ENCODE measurements at places on chromosomes 1 and 21.

DNA sequence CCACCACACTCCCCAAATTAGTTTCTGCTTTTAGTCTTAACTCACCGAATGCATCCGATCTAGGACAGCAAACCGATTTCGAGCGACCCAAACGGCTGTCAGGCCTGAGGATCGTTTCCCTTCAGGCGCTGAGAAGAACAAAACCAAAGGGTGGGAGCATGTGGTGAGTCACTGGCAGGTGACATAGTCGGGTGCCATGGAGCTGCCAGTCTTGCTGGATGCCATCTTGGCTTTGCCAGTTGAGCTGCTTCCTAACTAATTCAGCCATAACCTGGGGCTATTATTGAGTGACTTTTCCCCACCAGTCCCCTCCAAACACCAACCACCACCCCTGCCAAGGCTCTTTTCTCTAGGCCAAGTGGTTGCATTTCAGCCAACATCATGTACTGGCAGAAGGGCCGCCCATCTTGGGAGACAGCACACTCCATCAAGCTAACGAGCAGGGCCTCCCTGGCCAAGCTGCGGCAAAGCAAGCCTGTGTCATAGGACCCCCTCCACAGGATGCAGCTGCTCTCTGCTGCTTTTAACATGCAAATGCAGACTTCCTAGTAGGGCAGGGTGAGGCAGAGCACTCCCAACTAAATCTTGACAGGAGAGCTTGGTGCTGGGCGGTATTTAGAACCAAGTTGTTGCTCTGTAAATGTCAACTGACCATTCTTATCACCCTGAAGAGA lies 22.3 kb upstream of the PEX19 start:
- H3K4me1 ChIP-seq, result no peaks in the 10 kb centered on the region
- peaks cover 61% of the 10 kb centered on the region for H3K36me3 ChIP-seq
- DNase-seq, result no peak
- H3K27me3 ChIP-seq, result no peaks in the 10 kb centered on the region
- H3K27ac ChIP-seq, result no peak overlapping the region

GRCh38 chr21:17467392-17467791 lies 45.5 kb upstream of the CXADR start:
- DNase-seq, result no peak
- no peaks in the 10 kb centered on the region for H3K36me3 ChIP-seq
- no peaks in the 10 kb centered on the region for H3K27me3 ChIP-seq
- no peak overlapping the region for H3K4me3 ChIP-seq

GRCh38 chr1:37464443-37464842 lies 9.9 kb upstream of the ZC3H12A start:
- H3K27ac ChIP-seq, result no peak overlapping the region
- DNase-seq, result no peak
- H3K4me1 ChIP-seq, result peaks cover under 1% of the 10 kb centered on the region
- H3K4me3 ChIP-seq, result no peak overlapping the region
- no peaks in the 10 kb centered on the region for H3K36me3 ChIP-seq
- H3K27me3 ChIP-seq, result no peaks in the 10 kb centered on the region

GRCh38 chr21:45104560-45104959 lies 30.2 kb downstream of the ADARB1 start:
- H3K4me3 ChIP-seq, result no peak overlapping the region
- no peaks in the 10 kb centered on the region for H3K36me3 ChIP-seq
- no peak for DNase-seq
- H3K27ac ChIP-seq, result no peak overlapping the region
- no peaks in the 10 kb centered on the region for H3K27me3 ChIP-seq

GRCh38 chr1:209732725-209733124 lies 23.1 kb upstream of the TRAF3IP3 start:
- no peak for DNase-seq
- H3K4me1 ChIP-seq, result no peaks in the 10 kb centered on the region
- H3K27ac ChIP-seq, result no peak overlapping the region
- no peaks in the 10 kb centered on the region for H3K36me3 ChIP-seq
- H3K4me3 ChIP-seq, result no peak overlapping the region
- no peaks in the 10 kb centered on the region for H3K27me3 ChIP-seq

Data from CD8-positive, alpha-beta memory T cell (primary cell).